ENCODE measurements at places on chromosomes 1 and 21.

DNA sequence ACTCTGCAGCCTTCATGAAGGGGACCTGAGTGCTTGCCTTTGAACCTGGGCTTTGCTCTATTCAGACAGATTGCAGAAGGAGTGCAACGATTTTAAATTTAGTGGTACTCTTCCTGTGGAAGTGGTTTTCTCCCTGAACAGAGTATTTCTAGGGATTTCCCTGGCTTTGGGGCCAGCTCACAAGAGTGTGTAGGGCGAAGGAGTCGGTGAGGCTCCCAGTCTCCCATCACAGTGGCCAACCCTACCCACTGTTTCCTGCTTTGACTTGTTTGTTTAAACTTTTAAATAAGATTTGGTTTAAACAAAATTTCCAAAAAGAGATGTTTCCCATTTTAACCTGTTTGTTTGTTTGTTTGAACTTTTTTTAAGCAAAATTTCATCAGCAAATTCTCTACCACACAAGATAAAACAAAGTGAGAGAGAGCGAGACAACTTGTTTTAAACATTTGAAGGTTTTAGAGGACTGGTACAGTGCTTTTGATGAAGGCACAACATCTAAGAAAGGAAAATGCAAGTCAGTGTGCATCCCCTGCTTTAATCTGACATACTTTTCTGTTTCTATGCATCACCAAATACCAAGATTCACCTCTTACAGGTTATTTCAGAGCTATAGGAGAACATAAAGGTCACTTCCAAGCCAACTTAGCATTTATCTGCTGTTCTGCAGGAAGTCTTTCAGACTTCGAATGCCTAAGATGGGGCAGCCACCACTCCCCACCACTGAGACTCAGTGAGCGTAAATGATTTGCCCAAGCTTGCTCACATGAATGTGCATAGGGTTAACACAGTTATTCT is 6.6 kb downstream of the SELP start:
- DNase-seq = no peak

GRCh38 chr1:188641566-188642211 is 1812.9 kb downstream of the PLA2G4A start:
- no peak for DNase-seq

DNA sequence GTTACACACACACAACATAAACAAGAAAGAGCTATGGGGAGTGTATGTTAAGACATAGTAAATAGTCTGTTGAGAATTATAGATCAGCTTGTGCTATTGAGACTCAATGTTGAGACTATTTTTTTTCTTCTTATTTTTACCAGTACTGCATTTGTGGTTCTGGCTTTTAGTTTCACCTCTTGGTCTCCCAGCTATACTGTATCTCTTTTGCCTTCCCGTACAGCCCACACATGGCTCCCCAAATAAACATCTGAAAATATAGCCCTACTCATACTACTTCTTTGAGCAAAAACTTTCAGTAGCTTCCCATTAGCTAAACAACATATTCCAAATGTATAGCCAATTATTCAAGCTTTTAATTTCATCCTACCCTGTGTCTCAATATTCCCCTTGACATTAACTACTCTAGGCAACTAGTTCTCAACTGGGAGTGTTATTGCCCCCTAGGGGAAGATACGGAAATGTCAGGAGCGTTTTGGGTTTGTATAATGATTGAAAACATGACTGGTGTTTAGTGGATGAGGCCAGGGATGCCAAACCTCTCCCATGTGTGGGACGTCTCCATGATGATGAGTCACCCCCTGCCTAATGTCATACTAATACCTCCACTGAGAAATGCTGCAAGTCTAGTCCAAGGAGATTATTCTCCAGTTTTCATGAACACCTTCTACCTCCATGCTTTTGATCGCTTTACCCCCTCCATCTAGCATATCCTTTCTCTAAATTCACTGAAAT is 6.8 kb downstream of the RPE65 start:
- DNase-seq = no peak

DNA sequence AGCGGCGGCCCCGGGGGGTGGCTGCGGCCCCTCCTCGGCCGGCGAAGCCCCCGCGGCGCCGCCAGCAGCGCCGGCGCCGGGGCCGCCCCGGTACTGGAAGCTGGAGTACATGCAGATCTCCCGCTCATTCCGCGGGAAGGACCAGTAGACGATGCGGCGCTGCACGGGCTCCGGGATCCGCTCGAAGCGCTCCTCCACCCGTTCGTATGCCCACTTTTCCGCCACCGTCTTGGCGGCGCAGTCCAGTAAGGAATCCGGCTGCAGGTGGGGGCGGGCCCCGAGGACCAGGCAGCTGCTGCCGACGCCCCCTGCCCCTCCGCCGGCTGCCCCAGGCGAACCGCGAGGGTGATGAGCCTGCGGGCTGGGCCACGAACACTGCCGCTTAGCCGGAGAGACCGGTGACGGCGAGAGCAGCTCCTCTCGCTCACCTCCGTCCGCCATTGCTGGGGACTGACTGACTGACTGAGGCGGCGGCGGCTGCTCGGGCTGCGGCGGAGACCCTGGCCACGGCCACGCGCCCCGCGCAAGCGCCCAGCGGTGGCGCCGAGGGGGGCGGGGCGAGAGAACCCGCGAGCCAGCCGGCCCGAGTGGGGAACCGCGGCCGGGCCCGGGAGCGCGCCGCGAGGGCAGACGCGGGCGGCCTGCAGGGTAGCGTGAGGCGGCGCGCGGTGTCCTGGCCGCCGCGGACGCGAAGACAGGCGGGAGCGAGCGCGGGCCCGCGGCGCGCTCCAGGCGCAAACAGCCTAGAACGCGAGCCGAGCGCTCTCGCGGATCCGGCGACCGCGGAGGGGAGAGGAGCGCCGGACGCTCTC is at the start of gene ZSWIM5:
Gene ZSWIM5, minus strand, starts transcription at position 696 of the 812 bp plus-strand sequence. Its CDS starts 255 bp downstream, at position 441.
- peak; percentile 30 for DNase-seq

- no peak for DNase-seq
Observed at GRCh38 chr21:44780137-44780502, 21.5 kb downstream of the UBE2G2 start.

- DNase-seq = no peak
Observed at GRCh38 chr21:37204580-37204979, 62.6 kb downstream of the VPS26C start.

DNA sequence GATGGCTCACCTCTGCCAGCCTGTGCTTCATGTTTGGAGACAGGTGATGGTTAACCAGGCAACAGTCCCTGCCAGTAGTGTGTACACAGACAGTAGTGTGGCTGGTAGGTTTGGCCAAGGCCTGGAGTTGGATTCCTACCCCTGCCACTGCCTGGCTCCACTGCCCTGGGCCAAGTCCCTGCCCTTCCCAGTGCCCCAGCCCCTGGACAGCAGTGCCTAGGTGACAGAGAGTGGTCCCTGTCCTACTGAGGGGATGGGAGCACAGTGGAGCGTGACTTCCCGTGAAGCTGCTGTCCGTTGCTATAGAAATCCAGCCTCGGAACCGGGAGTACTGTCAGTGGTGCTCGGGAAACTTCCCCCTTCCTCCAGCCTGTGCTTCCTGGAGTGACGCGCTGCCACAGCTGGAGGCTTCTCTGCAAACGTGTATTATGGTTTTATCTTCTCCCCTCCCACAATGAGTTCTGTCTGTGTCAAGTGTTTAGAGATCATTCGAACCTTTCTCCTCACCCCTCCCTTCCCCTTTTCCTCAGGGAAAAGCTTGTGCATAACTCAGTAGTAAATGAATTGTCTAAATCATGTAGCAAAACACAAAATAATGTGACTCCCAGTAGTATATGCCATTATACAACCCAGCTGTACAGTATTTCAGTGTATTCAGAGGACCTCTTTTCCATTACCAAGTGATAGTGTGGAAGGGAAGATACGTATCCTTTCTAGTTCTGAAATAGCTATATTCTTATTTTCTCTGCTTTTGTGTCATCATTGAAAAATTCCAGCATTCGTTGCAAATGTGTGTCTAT is 73.4 kb downstream of the GALNT2 start:
- DNase-seq = no peak
